ENCODE measurements at places on chromosomes 12 and 14.

DNA sequence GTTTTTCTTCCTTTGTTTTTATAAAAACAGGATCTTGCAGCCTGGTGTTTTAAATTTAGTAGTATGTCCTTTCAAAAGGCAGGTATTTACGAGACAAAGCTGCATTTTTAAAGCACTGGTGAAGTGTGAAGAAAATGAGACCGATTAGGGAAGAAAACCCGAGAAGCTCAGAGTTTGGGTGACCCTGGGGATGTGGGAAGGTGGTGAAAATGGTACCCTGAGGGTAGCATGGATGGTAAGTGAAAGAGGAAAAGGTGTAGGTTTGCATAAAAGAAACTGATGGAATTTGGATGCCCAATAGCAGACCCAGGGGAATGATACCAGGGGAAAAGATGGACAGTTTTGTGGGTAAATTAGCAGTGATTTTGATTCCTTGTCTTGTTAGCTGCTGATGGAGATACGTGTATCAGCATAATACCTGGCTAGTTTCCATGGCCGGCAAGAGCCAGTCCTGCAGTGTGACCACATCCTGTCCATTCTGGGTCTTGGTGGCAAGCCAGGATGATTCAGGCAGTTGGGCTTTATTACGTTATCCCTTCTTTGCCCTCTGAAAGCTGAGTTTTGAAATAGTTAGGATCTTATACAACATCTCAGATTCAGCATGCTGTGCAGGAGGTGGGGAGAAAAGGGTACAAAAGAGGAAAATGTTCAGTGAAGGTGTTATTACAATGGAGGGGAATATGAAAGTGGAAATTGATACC is 8.9 kb downstream of the BICD1 start:
- no peak for DNase-seq

DNA sequence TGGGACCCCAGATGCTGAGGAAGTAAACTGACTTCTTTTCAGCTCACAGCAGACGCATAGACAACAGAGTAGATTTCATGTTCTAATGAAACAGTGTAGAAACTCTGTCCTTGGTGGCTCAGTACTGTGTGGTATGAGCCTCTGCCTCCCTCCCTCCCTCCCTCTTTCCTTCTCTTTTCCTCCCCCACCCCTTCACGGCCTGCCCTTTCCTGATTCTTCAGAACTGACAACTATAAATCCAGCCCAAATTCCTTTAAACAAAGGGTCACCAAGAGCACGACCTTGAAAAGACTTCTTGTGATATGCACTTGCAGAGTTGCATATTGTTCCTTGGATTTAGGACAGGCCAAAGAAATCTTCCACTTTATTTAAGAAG is 164.0 kb downstream of the ETV6 start:
- no peak for DNase-seq

- DNase-seq: no peak
Observed at GRCh38 chr14:103199124-103199523, 75.9 kb downstream of the TNFAIP2 start.

DNA sequence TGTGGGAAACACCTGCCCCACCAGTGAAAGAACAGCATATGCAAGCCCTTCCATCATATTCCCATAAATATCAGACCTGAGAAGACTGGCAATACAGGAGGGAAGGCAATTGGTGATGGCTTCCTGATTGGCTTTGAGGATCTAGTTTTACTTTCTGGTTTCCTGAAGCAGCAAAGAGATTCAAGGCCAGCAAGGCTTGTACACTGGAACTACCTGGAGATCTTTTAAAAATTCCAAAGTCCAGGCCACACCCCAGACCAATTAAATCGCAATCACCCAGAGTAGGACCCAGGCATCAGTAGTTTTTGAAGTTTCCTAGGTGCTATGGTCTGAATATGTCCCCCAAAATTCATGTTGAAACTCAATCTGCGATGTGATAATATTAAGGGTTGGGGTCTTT is 2.9 kb upstream of the TEP1 start:
- no peak for DNase-seq

DNA sequence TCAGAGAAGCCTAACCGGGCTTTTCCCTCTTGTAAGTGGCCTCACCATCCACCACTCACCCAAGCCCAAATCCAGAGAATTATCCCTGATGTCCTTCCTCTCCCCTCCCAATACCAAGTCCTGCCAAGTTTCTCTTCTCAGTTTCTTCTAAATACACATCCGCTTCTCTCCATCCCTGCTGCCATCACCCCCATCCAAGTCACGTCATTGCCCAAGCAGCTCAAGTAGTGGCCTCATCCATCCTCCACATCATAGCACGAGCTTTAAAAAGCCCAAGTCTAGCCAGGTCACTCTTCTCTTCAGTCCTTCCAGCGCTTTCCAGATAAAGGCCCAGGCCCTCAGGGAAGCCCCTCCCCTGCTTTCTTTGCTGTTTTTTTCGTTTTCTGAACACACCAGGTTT is 25.4 kb downstream of the IL31 start:
- no peak for DNase-seq
